ENCODE measurements at places on chromosomes 4 and X. TPM values are rescaled to one million over a fixed set of nuclear protein-coding genes. Genes with fewer than 3 reads are reported as not detected.
A peak's percentile ranks its signal among the peaks of the same experiment; 100 is the strongest.

The POU3F4 gene
- total RNA-seq = not detected

The CASK gene
- 15.0 TPM for total RNA-seq

The USP17L26 gene
- total RNA-seq = not detected

The HSD17B13 gene
- total RNA-seq = 0.18 TPM

The ADRA2C gene
- 6.8 TPM for total RNA-seq

The LNX1 gene
- 5.9 TPM for total RNA-seq

The SHROOM2 gene
- total RNA-seq = 2.7 TPM

The TMPRSS11A gene
- not detected for total RNA-seq

DNA sequence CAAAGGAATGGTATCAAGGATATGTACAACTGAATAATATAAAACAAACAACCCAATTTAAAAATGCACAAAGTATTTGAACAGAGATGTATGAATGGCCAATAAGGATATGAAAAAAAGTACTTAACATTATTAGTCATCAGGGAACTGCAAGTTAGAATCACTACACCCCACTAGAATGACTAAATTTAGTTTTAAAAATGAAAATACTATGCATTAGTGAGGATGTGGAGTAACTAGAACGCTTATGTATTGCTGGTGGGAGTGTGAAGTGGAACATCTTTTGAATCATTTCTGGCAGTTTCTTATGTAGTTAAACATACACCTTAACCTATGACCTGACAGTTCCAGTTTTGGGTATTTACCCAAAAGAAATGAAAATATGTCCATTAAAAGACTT, 13.0 kb upstream of the SLC16A2 start:
- DNase-seq = no peak

- DNase-seq = no peak
These were observed 68.0 kb downstream of the ADRA2C start for GRCh38 chr4:3834186-3834662.

- DNase-seq = no peak
These were observed 32.7 kb downstream of the NFKB1 start for GRCh38 chr4:102533904-102534303.

- peak; percentile 61 for DNase-seq
These were observed at the start of gene NAP1L3 for GRCh38 chrX:93673056-93673868. Gene NAP1L3, minus strand, starts transcription at chrX:93673578. Its CDS starts 274 bp downstream, at chrX:93673304.

DNA sequence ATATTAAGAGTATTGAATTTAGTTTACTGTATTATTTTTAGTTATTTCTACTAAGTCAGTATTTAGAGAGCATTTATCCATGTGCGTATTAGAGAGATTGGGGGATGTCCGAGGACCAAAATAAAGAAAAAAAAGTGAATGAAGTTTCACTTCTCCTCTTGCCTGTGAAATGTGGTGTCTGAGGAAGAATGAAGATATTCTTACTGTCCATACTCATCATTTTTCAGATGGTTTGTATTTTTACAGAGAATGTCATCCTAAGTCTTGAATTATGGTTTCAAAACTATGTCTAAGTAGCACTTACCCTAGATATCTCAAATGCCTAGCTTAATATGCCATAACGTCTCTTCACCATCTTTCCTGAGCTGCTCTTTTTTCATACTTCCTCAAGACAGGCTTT, 854.3 kb downstream of the C4orf33 start:
- DNase-seq = no peak

- DNase-seq = no peak
These were observed 343.1 kb downstream of the MID1IP1 start for GRCh38 chrX:39144323-39144722.

GRCh38 chr4:71473541-71474240, 134.9 kb downstream of the SLC4A4 start:
- DNase-seq = no peak

DNA sequence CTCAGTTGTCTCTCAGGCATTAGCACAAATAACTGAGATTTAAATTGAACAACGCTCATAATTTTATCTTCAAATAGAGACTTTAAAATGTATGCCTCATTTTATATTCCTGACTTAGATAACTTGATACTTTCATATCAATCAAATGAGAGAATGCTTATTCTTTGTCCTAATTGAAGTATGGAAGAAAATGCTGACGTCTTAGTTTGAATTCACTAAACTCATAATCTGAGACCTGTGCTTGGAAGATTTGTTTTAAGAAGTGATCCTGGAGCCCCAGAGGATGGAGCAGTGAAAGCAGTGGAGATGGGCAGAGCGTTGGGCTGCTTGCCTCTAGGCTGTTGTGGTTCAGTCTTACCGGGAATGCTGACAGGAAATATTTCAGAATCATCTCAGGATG, 76.1 kb downstream of the ZNF518B start:
- DNase-seq = no peak

GRCh38 chr4:73668782-73669201, 48.6 kb upstream of the RASSF6 start:
- no peak for DNase-seq

GRCh38 chr4:56666279-56666678, 14.8 kb downstream of the HOPX start:
- DNase-seq = no peak

DNA sequence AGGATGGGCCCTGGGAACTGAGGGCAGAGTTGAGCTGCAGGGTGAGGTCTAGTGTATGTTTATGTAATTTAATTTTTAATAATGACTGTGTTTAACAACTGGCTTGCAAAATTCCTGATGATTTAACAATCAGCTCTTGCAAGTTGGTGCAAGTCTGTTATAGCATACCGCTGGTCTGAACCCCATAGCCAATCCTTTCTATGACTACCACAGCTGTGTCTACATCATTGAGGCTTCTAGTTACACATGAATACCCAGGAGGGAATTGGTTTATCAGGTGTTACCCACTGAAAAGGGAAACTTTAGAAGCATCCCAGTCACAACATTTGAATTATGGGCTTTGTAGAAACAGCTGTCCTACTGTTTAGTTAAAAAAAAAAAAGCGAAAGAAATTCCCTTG, 38.3 kb downstream of the SUPT20HL1 start:
- no peak for DNase-seq

DNA sequence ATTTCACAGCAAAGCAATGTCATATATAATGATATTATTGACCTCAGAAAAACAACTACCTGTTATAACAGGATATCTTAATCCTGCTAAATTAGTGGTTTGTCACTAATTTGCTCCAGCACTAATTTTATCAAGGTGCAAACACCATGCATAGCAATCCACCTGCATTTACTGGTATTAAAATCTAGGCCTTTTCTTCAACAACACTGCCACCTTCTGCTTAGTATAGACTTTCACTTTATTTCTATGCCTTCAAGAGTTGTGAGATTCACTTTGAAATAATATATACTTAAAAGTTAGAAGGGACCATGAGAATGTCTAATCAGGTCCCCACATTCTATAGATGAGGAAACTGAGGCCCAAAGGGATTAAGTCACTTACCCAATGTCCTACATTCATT, 82.1 kb upstream of the IQCM start:
- no peak for DNase-seq

- DNase-seq = peak; percentile 72
These were observed 21.9 kb downstream of the ATP2B3 start for GRCh38 chrX:153539171-153539978.

DNA sequence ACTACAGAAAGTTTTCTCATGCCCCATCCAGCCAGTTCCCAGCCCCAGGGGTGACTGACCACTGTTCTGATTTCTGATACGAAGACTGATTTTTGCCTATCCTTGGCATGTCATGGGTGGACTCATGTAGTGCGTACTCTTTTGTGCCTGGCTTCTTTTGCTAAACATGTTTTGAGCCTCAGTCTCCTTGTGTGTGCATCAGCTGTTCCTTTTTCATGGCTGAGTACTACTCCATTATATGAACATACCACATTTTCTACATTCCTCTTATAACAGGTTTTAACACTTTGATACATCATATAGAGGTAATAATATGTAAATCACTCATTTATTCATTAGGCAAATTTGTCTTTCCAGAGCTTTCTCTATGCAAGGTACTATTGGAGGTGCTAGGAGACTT, 126.7 kb downstream of the ANAPC4 start:
- DNase-seq = no peak

DNA sequence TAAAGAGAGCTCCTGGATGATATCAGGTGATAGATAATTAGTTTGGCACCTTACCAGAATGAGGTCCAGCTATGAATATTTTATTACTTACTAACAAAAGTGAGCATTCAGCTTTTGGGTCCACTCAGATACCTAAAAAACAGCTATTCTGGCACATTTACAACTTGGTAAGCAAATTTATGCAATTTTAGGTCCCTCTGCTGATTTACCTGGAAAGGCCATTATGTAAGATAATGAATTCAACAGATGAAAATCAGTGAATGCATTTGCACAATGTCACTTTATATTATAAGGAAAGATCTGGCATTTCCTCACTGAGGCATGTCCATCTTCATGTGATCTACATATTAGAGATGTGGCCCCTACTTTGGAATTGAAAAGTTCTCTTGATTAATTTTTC, 517.0 kb downstream of the SPRY1 start:
- DNase-seq = no peak

- no peak for DNase-seq
These were observed 109.5 kb upstream of the MYOZ2 start for GRCh38 chr4:119025916-119026661.

DNA sequence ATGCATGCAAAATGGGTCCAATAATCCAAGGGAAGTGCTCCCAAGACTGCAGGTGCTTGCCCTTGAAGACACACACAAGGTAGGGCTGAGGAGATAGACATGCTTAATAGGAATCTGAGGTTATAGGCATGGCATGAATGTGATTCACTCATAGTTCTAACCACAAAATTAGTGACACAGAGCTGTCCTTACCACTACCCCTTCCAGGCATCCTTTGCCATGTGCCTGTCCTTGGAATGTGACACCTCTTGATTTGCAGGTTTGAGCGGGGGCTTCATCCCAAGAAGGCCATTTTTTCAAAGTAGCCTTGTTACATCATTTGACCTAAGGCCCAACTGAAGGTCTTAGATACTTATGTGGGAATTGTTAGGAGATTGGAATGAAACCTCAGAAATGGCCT, 112.5 kb downstream of the CCNG2 start:
- DNase-seq = no peak

- DNase-seq = peak; percentile 82
These were observed 208.8 kb downstream of the OR13H1 start for GRCh38 chrX:131752493-131753198.

GRCh38 chr4:84644087-84644486, 61.2 kb downstream of the CDS1 start:
- no peak for DNase-seq

GRCh38 chr4:134308910-134309309, 107.3 kb upstream of the PABPC4L start:
- no peak for DNase-seq

DNA sequence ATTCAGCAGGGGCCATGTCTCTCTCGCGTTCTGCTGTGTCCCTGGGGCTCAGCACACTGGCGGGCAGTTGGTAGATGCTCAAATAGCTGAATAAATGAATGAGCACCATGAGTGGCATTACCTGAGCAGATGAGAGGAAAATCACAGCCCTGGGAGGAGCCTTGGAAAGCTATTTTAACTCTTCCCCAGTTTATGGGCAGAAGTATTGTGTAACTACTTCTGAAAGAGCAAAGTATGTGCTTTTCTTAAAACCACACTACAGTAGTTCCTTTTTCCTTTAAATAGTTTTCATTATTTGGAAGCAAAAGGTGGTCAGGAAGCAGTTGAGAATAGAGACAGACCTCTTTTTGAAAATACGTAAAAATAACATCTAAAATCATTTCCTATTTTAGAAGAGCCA, 3.0 kb upstream of the PLAC1 start:
- no peak for DNase-seq

DNA sequence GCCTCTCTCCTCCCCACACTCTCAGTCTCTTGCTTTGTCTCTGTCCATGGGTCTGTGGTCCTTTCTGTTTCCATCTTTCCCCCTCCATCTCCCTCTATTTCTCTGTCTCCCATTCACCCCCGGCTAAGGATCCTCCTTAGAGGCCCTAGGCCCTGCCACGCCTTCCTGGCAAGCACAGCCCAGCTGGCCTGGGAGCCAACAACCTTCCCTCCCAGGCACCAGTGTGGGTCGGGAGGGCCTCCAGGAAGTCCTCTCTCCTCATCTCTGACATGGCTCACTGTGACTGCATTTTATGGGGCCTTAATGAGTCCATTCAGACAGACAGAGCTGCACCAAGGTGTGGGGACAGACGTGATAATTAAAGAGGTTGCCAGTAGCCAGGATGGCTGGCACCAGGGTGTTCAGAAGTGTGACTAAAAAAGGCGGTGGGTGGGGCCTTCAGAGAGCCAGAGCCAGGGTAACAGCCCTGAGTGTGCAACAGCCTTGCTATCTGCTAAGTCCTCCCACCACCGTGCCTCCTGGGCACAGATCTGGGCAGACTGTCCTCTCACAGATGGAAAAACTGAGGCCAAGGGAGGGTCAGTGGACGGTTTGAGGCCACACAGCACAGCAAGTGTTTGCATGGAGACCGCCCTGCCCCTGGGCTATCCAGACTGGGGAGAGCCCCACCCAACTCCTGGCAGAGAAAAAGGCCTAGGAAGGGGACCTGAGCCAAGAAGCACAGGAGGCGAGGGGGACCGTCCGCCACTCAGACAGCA, 31.5 kb downstream of the BLOC1S4 start:
- DNase-seq = peak; percentile 66

DNA sequence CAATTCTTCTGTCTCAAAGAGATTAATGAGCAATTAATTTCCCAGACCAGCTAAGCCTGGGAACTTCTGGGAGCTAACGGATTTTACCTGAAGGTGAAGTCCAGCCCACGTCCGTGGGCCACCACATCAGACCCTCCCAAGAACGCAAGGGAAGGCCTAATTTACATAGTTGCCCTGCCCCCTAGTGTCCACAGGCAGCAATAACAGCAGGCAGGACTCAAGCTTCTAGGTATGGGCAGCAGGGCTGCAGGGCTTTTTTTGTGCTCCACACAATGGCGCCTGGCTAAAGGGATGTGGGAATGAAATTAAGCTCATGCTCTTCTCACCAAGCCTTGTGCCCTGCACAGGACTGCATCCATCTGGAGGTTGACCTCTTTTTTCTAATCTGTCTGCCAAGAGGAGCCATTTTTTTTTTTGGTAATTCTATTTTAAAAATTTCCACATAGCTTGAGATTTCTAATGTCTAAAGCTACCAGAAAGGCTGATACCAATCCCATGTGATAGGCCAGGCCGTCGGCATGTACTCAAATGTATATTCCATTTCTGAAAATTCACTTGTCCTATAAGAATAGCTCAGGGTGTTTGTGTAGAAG, 111.9 kb upstream of the TMEM164 start:
- peak; percentile 55 for DNase-seq

DNA sequence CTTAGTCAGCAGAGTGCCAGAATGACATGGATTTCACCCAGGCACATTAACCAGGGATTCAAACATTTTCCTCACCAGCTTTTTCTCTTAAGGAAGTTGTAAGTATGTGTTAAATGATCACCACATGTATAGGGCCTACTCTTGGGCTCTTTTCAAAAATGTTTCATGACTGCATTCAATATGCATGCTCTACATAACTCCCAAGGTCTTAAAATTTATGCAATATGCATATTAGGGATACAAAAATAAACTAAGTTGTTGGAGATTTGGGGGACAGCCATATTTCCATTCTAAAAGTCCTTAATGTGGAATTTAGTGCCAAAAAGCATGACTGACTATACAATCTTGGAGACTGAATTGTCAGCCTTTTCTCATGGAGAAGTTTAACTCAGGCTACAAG, 25.0 kb upstream of the TRPC5OS start:
- no peak for DNase-seq

Data from left cardiac atrium (tissue), 4 donors.